HuH-7.5 (cell line): ENCODE measurements at places on chromosomes 5 and 9.

GRCh38 chr9:106860721-106861639 lies 2.0 kb upstream of the ZNF462 start:
- DNase-seq: no peak

GRCh38 chr9:120734607-120735410 lies 20.5 kb upstream of the MEGF9 start:
- no peak for DNase-seq

GRCh38 chr9:93657331-93658111 lies 81.1 kb downstream of the PHF2 start:
- DNase-seq: no peak

- no peak for DNase-seq
These were observed 167.5 kb downstream of the SYK start for GRCh38 chr9:90969021-90969675.

GRCh38 chr9:69918322-69918721 lies 97.7 kb downstream of the CFAP95 start:
- DNase-seq: no peak

- DNase-seq: no peak
These were observed 997 bp downstream of the AUH start for GRCh38 chr9:91360551-91361290.

GRCh38 chr9:7402334-7403027 lies 397.1 kb downstream of the DMAC1 start:
- no peak for DNase-seq

GRCh38 chr5:79793722-79794121 lies 104.1 kb downstream of the CMYA5 start:
- DNase-seq: no peak

GRCh38 chr5:78594610-78595457 lies 53.7 kb downstream of the LHFPL2 start:
- no peak for DNase-seq

DNA sequence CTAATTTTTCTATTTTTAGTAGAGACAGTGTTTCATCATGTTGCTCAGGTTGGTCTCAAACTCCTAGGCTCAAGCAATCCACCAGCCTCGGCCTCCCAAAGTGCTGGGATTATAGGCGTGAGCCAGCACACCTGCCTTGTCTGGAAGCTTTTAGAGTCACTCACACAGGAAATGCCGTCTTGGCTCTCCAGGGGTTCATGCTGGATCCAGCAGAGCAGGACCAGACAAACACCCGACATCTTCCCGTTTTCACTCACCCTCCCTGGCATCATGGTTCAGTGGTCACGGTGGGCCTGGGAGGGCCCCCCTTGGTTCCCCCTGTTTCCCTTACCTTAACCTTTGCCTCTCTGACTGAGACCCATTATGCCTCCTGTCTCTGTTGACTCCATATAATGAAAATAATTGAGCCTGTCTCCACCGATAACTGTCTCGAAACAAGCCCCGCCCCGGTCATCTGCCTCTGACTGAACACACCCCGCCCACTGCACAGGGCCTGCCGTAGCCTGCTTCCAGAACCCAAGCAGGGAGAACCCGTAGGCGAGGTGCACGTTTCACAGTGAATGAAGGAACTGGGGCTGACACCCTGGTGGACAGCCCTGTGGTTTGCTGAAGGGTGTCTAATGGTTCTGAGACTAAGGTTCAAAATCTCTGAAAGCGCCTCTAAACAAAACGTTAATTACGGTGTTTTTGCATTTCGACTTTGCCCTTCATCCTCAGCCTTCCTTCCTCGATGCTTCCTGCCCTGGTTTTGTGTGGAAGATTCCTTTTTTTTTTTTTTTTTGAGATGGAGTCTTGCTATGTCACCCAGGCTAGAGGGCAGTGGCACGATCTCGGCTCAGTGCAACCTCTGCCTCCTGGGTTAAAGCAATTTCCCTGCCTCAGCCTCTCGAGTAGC lies 39.7 kb upstream of the SPRY4 start:
- DNase-seq: no peak

GRCh38 chr5:92703976-92704375 lies 877.0 kb downstream of the NR2F1-AS1 start:
- DNase-seq: no peak

DNA sequence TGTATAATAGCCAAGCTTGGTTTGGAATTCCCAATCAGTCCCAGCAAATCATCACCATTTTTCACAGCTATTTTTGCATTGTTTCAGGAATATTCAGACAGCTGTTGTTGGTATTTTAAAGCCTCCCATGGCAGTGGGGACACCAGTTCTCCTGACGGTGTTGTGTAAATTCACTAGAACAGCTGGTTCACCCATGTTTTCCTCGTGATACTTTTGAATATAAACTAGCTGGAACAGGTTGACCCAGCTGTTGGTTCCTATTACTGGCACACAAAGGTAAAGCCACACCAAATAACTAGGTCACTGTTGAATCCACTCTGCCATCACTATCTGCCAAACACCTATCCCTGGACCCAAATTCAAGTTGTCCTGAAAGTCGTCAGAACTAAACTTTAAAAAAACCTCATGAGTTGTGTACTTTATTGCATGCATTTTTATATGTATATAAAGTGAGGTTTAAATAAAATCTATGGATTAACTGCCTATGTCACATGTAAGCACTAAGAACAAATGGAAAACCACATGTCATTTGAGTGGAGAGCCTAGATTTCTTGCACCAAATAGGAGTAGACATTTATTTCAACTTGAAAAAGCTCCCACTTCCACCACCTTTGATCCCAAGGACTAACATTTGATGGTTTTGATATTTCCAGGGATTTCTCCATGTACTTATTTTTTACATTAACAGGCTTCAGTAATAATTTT lies 121.9 kb upstream of the PIK3R1 start:
- DNase-seq: no peak

- DNase-seq: no peak
These were observed 82.2 kb upstream of the TLE1 start for GRCh38 chr9:81771571-81771970.

GRCh38 chr5:6547498-6547897 lies 85.3 kb downstream of the NSUN2 start:
- DNase-seq: no peak

DNA sequence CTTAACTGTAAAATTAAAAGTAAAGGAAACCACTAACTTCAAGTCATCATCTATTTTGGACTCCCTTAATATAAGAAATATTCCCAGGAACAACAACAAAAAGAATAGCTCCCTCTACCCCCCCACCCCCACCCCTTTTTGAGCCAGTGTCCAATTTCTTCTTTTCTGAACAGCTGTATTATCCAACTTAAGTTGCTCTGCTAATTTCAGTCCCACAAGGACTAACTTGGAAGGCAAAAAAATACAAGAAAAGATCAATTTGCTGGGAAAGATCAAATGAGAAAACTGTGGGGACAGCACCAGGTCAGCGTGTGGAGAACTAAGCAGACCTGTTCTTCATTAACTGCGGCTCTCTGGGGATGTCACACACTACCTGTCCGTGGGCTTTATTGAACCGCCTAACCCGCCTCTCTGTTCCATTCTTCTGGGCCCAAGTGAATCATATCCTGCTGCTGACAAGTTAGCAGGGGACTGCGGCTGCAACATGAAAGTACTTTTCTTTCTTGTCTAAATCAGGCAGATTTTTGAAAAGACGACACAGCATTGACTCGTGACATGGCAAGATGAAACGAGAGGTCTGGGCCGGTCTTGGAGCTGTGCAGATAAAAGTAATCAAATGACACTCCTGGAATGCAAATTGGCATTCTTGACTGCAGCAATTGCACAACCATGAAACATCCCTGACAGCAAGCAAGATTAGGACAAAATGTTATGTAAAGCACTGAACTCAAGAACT lies 2.7 kb downstream of the BNC2 start:
- no peak for DNase-seq

DNA sequence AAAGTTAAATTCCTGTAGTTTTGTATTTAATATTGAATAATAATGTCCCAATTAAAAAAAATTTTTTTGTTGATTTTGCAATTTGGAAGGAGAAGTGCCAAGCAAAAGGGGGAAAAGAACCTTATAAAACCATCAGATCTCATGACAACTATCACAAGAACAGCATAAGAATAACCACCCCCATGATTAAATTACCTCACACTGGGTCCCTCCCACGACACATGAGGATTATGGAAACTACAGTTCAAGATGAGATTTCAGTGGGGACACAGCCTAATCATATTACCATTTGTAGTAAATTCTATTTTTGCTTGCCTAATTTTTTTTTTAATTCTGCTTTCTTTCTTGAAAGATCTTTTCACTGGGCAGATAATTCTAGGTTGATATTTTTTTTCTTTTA lies 33.4 kb upstream of the FCHO2 start:
- no peak for DNase-seq

DNA sequence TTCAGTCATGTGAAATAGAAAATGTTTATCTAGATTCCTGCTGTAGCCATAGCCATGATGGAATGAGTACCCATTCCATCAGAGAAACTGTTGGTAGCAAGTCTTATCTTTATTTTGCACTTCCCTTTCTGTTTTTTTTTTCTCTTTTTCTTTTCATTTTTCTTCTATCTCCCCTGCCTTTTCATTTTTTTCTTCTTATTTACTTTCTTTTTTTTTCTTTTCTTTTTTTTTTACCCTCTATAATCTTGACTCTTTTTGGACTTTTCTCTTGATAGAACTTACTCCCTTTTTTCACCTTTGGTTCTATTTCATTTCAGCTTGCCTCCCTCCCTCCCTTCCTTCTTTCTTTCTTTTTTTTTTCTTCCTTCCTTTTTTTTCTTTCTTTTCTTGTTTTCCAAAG lies 15.4 kb downstream of the SLC25A46 start:
- no peak for DNase-seq

GRCh38 chr5:14504816-14505215 lies 76.8 kb upstream of the OTULINL start:
- DNase-seq: no peak

DNA sequence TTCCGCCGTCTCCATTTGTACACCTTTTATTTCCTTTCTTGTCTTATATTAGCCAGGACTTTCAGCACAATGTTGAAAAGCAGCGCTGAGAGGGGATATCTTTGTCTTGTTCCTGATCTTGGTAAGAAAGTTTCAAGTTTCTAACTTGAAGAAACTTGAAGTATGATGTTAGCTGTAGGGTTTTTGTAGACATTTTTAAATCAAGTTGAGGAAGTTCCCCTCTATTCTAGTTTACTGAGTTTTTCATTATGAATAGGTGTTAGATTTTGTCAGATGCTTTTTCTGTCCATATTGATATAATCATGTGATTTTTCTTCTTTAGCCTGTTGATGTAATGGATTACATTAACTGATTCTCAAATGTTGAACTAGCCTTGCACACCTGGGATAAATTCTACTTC lies 425.7 kb downstream of the PIK3R1 start:
- DNase-seq: no peak

- DNase-seq: no peak
These were observed 29.4 kb downstream of the ATPSCKMT start for GRCh38 chr5:10220248-10220647.

- no peak for DNase-seq
These were observed 60.6 kb upstream of the IRX1 start for GRCh38 chr5:3534997-3535396.

GRCh38 chr5:40356248-40356647 lies 323.5 kb upstream of the PTGER4 start:
- DNase-seq: no peak

DNA sequence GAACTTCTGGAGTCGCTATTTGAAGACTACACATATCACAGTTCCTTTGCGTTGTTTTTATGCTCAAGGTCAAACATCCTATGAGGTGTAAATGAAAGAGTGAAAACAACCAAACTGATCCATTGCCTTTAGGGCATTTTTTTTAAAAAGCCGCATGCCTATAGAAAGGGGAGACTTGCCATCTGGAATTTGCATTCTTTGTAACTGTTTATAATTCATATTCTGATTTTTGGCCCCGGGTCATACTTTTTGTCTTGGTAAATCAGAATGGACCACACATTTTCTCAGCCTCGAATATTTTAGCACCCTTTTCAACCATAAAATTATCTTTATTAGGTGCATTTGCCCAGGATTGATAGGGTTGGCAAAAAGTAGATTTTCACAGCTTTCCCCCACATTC lies 188.0 kb downstream of the GOLPH3 start:
- no peak for DNase-seq

DNA sequence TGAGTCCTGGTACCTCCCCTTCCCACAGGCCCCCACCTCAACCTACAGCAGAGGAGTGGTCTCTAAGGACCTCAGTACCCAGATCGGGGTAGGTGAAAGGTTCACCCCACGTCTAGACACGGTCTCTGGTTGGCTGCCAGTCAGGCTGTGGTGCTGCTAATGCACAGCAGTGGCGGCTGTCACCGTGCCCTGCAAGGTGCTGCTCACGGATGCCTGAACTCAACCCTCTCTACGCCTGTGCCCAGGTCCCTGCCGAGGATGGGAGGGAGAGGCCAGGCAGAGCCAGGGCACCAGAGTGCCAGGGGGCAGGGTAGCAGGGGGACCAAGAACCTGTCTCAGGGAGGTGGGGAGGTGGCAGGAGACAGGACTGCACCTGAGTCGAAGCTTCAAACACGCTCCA lies 14.3 kb downstream of the IER5L start:
- DNase-seq: no peak

DNA sequence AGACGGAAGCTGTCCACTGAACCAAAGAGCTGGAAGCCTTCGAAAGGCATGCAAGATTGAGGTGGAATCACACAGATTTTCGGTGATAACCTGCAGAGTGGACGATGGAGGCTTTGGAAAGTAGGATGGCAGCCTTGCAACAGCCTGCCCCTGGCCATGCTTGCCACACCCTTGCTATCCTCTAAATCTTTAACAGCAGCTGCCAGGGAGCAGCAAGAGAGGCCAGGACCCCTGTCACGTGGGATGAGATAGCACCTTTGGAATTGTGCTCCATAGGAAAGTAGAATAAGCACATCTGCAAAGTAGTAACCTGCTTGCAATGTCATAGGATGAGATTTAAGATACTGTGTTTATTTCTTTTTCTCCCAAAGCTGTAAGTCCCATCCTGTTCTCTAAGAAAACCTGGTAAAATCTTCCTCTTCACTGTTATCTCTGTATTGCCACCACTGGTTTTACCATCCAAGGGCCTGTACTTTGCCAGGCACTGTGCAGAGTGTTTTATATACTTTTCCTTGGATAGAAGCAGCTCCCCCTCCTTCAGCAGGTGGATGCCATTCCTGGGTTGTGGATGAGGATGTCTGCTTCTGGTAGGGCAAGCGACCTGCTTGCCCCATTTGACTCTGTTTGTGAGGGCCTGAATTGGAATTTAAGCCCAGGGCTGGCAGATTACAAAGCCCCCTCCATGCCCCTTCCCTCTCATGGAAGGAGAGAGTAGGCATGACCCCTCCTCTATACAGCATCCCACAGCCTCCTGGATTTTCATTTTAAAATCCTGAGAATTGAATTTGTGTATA lies 10.1 kb downstream of the TRIO start:
- DNase-seq: no peak

GRCh38 chr9:76926324-76926741 lies 20.4 kb upstream of the PRUNE2 start:
- no peak for DNase-seq

DNA sequence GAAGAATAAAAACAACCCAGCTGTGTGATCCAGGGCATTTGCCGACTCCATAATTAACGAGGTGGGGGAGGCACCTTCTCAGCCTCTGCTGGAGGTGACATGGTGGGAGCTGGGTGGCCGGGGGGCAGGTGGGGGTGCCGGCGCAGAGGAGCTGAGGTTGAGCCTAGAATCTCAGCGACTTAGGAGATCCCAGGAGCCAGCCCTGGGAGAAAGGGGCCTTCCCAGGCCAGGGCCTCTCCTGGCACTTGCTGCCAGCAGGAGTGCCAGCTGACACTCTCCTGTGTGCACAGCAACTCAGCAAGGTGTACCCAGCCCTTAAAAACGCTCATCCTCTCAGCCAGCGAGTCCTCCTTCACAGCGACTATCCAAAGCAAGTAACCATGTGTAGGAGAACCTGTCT lies 62.8 kb upstream of the FCN1 start:
- no peak for DNase-seq
